ENCODE measurements at places on chromosomes 1 and 21.

DNA sequence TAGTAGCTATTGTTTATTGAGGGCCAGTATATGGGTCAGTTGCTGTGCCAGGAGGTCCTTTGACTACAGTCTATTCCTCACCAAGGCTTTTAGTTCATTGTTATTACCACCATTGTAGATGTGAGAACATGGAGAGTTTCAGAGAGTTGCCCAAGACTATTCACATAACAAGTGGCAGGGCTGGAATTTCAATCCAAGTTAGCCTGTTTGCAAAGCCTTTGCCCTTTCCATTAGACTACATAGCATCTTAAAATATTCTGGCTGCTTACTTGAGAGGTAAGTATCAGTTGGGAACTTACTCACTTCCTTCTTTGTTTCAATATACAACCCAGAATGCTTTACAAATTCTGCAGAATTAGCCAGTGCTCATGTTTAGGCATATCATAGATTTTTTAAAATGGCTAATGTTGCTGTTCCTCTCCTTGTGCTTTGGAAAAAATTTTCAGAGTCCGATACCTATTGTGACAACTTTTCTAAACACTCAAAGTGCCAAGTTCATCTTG, 141.2 kb downstream of the FGGY start:
- DNase-seq, result no peak

GRCh38 chr1:53536606-53537005, 77.4 kb downstream of the DMRTB1 start:
- no peak for DNase-seq

DNA sequence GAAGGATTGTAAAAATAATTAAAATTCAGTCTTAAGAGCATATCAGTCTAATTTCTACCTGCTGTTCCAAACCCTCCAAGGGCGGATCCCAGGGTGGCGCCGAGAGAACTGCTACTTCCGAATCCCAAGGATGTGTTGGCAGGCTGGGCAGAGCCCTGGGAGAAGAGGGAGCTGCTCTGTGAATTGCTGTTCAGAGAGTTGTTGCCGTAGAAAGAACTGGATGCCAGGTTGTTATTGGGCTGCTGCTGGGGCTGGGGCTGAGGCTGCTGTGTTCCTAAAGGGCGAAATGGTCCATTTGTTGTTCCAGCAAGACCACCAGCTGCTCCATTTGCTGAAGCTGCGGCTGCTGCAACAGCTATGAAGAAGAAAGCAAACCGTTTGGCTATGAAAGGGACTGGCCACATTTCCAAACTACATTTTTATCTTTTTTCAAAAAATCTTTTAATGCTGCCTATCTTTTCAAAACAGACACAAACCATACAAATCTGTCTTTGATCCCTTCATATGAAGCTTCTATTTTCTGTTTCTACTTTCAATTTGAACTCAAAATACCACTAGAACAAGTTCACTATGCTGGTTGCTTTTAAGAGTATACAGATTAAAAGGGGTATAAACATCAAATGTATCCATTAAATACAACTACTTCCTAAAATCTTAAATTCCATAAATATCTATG, 57.5 kb upstream of the SDC3 start:
- DNase-seq, result no peak

DNA sequence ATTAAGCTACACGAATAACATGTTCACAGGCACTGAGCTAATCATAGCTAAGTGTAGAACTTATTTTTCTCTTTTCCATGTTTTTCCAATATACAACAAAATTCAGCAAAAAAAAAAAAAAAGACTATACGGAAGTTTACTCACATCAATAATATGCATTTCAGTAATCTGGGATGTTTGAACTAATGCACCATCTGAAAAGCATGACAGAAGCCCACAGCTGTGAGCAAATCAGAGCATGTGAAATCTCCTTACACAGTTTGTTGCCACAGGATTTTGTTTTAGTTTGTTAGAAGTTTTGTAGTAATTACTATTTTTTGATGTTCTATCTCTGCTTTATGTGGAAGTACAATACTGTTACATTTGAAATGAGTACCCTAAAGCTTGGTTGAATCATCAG, 1051.7 kb downstream of the TTLL7 start:
- DNase-seq, result no peak

GRCh38 chr1:203250911-203251310, 21.4 kb upstream of the CHIT1 start:
- no peak for DNase-seq

DNA sequence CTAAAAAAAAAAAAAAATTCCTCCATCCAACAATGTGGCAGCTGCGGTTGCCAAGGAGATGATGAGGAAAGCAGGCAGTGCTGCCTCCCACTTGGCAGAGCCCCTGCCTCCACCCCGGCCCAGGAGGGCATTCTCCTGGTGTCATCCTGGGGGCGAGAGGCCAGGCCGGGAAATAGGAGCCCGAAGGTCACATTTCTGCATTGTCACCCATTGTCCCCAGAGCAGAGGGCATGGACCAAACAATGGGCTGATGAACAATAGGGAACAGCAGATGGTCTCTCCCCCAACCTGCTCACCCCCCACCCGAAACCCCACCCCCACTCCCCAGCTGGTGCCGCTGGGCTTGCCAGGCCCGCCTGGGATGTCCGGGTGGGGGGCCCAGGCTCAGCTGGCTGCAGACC, 37.3 kb downstream of the CAMK2N1 start:
- DNase-seq, result no peak

DNA sequence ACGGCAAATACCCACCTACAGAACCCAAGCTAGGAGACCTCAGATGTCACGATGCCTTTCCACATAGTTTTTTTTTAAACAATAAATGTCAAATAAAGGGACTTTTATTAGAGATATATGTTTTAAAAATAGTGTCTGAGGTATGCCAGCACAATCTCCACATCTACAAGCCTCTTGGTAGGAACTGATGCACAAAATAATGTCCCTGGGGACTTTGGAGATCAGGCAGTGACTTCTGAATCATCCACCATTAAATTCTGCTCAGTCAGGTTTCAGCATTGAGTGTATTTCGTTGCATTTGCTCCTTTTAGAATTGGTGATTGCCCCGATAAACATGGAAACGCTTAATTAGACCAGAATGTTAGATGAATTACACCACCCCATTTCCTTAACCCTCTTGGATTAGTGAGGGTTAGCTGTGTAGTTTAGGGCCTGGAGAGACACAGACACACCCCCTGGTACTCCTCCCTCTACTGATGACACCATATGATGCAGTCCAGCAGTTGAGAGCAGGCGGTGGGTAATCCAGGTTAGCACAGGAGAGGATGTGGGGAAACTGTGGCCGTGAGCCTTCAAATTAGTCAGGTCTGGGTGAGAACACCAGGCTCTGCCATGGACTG, 33.6 kb downstream of the LGR6 start:
- DNase-seq, result no peak

DNA sequence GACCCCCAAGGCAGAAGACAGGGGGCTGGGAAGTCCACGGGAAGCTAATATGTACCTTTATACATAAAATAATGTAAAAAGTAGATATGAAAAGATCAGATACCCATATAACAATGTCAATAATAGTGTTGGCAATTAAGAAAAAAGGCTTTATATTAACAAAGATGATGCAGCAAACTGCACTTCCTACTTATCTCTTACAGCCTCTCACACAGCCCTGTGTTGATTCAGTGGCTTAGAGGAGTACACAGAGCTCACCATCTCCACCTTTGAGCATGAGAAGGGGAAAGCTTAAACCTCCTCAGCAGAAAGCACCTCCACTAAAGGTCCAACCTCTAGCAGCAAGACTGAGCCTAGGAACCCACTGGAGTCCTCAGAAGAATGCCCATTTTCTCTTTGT, 7.2 kb upstream of the VSIG8 start:
- DNase-seq, result no peak

GRCh38 chr1:107100331-107100984, 40.4 kb upstream of the NTNG1 start:
- DNase-seq, result no peak

DNA sequence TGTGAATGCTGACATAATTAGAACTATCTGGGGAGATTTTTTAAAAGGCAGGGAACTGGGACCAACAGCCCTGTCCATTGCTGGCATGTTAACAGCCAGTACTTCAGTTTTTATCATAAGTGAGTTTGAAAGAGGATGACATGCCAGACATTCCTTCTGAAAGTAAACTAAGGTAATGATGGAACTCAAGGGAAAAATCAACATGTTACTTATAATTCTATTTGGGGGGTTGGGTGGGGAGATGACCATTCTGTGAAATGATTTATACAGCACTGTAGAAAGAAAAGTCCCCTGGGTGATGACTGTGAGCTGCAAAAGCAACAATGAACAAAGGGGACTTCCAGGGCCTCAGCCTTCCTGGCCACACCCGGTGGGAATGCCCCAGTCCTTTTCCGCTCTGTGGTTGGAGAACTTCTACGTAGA, 5.4 kb upstream of the LAMC2 start:
- DNase-seq, result peak; percentile 29

- DNase-seq, result peak; percentile 81
Observed at GRCh38 chr1:220300442-220301121, 28.3 kb upstream of the RAB3GAP2 start.

DNA sequence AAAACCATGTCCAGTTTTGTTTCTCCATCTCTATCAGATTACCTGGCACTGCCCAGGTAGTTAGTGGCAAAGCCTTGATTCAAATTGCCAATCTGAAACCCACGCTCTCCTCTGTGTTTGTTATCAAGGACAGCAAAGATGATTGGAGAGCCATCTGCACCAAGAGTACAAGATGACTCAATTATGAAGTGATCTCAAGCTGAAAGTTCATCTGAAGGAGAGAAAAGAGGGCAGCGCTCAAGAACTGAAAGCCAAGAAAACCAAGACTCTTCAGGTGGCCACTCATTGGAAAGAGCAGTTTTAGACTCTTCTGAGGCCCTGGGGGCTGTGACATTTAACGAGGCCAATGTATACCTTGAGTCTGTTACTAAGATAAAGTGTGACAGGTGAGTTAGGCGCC, 13.8 kb downstream of the RXRG start:
- DNase-seq, result no peak

DNA sequence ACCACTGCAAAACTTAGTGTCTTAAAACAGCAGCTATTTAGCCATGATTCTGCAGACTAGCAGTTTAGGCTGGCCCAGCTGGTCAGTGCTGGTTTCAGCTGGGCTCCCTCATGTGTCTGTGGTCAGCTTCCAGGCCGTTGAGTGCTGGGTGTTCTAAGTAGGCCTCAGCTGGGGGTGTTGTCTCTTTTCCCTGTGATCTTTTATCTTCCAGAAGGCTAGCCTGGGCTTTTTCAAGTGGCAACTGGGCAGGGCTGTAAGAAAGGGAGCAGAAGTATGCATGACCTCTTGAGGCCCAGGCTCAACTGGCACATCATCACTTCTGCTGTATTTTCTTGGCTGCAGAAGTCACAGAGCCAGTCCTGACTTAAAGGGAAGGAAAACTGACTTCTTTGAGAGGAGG, 136.1 kb downstream of the KIF26B start:
- DNase-seq, result no peak

- DNase-seq, result no peak
Observed at GRCh38 chr1:64581135-64581842, 111.4 kb downstream of the CACHD1 start.

- peak; percentile 99 for DNase-seq
Observed at GRCh38 chr1:226820941-226821718, 49.3 kb upstream of the PSEN2 start.

GRCh38 chr1:15184436-15185241, 31.1 kb downstream of the TMEM51 start:
- no peak for DNase-seq

GRCh38 chr21:43611598-43612369, 47.5 kb downstream of the HSF2BP start:
- DNase-seq, result peak; percentile 75

GRCh38 chr1:77831566-77831965, 52.1 kb downstream of the MIGA1 start:
- DNase-seq, result peak; percentile 26

- no peak for DNase-seq
Observed at GRCh38 chr21:45573452-45574035, 31.3 kb upstream of the SLC19A1 start.

GRCh38 chr21:23695443-23695842, 1911.8 kb downstream of the MRPL39 start:
- no peak for DNase-seq

DNA sequence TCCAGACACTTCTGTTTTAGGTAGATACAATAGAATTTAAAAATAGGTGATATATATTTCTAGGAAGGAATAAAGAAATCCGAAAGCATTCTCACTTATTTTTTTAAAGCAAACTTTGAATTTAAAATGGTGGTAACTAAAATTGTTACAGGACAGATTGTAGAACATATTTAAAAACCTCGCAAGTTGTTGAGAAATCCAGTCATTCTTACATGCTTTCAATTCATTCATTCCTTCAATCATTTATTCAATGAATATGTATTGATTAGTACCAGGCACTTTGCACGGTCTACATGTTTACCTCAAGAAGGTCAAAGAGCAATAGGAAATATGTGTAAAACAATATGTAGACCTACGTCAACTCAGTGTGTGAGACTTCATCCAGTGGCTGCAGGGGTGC, 189.9 kb upstream of the SNX7 start:
- no peak for DNase-seq

- DNase-seq, result no peak
Observed at GRCh38 chr1:20149601-20150325, 10.6 kb downstream of the PLA2G2F start.

GRCh38 chr1:11150326-11150725, 38.8 kb upstream of the ANGPTL7 start:
- DNase-seq, result no peak

DNA sequence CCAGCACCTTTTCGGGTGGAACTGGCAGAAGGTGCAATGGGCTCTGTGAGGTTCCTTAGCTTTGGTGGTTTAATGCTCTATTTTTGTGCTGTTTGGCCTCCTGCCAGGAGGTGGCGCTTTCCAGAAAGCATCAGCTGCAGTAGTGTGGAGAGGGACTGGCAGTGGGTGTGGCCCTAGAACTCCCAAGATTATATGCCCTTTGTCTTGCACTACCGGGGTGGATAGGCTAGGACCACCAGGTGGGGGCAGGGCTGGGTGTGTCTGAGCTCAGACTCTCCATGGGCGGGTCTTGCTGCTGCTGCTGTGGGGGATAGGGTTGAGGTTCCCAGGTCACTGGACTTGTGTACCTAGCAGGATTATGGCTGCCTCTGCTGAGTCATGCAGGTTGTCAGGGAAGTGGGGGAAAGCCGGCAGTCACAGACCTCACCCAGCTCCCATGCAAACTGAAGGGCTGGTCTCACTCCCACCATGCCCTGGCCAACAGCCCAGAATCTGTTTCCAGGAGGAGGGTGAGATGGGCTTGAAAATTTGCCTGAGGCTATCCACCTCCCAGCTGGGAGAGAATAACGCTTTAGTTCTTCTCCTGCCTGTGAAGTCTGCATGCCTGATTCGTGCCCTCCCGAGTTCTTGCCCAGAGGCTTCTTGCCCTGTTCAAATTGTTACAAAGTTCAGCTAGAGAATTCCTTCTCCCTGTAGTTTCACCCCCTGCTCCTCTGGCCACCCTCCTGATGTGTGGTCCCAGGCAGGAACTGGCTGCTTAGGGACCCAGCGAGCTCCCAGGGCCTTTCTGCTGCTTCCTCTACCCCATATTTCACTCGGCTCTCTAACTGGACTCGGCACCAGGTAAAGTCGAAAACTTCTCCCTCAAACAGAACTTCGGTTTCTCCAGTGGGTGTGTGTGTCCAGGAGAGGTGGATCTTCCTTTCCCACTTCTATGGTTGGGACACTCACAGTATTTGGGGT, 76.5 kb upstream of the BTG3 start:
- no peak for DNase-seq

GRCh38 chr1:212310383-212310782, 25.2 kb downstream of the PPP2R5A start:
- DNase-seq, result no peak

Data from HCEC 1CT (cell line).